ENCODE measurements at places on chromosomes 3 and 15.
A peak's percentile ranks its signal among the peaks of the same experiment; 100 is the strongest.

- no peak for DNase-seq
These were observed 84.9 kb upstream of the NEO1 start for GRCh38 chr15:72967397-72967796.

GRCh38 chr3:32347343-32348125 lies 44.1 kb upstream of the CMTM7 start:
- DNase-seq = no peak

- DNase-seq = no peak
These were observed 35.5 kb upstream of the CCR2 start for GRCh38 chr3:46318207-46318927.

DNA sequence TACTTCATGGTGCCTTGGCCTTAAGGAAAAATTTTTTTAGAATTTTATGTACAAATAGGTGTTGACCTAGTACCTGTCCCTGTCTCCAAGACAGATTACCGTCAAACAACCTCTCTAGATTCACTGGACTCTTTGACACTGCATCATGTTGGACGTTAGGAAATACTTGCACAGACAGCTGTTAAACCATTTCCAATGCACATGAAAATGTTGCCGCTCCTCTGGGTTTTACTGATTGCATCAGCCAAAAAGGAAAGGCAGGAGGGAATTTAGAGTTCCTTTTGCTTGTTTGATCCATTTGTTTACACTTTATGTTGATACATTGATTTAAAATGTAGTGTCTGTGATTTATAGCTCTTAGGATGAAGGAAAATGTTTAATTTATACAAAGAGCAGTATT lies 14.5 kb downstream of the TMEM41A start:
- no peak for DNase-seq

DNA sequence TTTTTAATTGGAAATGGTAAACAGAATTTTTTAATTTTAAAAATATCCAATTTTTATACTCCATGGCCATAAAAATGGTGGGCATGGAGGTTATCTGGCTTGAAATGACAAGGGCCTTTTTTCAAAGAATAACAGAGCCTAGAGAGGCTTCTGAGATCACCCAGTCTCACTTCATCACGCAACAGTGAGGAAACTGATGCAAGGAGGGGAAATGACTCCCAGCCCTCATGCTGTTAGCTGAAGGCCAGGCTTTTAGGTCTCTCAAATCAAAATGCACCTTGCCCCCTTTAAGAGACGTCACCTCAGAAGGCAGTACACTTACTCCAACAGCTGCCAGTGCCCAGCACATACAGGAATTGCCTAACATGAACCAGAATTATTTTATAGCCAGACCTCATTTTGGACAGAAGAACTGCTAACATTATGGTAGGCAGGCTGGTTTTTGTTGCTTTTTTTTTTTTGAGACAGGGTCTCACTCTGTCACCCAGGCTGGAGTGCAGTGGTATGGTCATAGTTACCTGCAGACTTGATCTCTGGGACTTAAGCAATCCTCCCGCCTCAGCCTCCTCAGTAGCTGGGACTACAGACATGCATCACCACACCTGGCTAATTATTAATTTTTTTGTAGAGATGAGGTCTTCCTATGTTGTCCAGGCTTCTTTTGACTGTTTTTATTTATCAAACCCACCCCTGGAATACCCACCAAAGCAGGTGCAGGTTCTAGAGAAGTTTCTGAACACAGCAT lies 9.1 kb downstream of the RAB43 start:
- no peak for DNase-seq

DNA sequence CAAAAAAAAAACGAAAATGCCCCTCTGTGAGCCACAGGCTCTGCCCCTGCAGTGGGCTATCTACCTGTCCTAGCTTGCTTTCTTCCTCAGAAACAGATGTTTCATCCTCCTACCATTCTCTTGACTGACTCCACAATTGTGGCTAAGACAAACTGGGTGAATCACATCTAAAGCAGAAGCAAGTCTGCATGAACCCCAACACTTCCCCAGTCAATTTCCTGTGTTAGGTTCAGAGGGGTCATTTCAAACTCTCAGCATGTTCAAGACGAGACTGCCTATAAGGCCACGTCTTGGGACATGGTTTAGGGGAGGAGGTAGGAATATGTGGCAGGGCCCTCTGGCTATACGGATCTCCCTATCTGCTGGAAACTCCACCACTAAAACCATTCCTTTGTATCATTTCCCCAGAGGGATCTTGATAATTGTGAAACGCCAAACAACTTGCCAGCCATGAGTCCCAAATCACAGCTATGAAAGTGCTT lies 28.6 kb upstream of the ANKDD1A start:
- no peak for DNase-seq

DNA sequence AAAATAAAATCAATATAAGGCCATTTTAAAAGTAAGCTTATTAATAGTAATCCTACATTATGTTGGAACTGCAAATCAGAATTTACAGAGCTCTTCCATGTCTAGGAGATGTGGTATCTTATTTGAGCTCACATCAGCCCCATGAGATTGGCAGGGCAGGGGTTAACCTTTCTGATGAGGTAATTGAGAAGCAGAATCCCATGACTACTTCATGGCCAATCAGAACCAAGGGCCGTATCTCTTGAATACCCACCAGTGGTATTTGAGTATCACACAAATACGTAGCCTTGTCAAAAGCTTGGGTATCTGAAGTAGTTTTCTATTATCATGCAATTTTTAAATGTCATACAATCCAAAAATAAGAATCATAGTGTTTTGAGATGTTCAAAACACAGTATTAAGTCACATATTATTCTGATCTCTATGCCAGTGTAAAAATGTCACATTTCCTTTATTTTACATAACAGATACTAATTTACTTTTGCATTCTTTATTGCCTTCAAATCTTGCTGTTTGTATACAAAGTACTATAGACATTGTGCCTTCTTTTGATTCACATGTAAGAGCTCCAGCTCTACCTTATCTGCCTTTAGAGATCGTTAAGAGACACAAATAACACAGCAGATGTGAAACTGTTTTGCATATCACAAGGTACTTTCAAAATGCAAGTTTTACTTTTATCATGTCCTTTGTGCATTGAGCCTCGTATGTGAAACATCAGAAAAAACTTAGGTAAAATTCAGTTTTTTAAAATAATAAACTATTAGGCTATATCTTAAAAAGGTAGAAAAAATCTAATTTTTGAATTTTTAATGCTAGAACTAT lies 251.7 kb upstream of the GOLGA6L4 start:
- no peak for DNase-seq

GRCh38 chr15:64699751-64700388 lies 75.5 kb downstream of the RBPMS2 start:
- peak; percentile 40 for DNase-seq

- DNase-seq = peak; percentile 26
These were observed 7.6 kb downstream of the ICE2 start for GRCh38 chr15:60471314-60471713.

GRCh38 chr15:72222393-72222792 lies 8.6 kb downstream of the PKM start:
- DNase-seq = no peak

GRCh38 chr3:186786922-186787321 lies 3.5 kb downstream of the EIF4A2 start:
- no peak for DNase-seq

GRCh38 chr3:96416549-96417255 lies 397.7 kb upstream of the EPHA6 start:
- no peak for DNase-seq

DNA sequence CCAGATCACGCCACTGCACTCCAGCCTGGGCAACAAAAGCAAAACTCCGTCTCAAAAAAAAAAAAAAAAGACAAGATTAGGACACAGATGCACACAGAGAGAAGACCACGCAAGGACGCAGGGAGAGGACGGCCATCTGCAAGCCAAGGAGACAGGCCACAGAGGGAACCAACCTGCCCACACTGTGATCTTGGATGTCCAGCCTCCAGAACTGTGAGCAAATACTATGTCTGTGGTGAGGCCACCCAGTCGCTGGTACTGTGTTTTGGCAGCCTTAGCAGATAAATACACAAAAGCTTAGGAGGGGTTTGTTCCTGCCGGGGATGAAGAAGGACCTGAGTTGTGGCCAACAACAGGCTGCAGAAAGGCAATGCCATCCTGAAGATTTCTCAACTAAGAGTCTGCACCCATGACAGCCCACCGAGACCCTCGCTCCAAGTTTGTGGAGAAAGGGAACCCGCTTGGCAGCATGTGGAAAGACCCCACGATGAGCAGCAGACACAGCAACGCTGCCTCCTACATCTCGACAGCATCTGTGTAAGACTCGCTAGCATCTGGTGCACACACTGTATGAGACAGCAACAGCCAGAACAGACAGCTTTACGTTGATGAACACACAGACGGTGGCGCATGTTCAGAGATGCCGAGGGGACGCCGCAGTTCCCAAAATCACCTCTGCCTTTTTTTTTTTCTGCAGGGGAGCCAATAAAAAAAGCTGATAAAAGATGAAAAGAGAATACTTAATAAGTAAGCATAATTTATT lies 13.7 kb downstream of the CYFIP1 start:
- no peak for DNase-seq

- no peak for DNase-seq
These were observed 7.1 kb upstream of the LARS2 start for GRCh38 chr3:45381168-45381852.

DNA sequence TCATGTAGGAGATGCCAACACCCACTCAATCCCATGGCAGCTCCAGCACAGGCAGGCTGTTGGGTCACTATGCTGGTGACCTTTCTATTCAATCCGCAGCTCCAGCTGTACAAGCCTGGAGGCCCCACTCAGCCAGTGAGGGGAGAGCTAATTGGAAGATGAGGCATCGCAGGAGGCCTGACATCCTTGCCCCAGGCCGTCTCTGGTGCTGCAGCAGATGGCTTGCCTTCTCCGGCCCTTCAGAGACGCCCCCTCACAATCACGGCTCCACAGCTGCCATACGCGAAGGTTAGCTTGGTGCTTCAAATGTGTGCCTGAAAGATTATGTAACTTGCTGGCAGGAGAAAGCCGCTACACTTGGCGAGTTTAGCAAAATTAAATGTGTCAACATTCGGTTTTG lies 104.2 kb upstream of the CLSTN2 start:
- DNase-seq = no peak

GRCh38 chr3:159922861-159923312 lies 65.7 kb upstream of the IL12A start:
- DNase-seq = peak; percentile 23

DNA sequence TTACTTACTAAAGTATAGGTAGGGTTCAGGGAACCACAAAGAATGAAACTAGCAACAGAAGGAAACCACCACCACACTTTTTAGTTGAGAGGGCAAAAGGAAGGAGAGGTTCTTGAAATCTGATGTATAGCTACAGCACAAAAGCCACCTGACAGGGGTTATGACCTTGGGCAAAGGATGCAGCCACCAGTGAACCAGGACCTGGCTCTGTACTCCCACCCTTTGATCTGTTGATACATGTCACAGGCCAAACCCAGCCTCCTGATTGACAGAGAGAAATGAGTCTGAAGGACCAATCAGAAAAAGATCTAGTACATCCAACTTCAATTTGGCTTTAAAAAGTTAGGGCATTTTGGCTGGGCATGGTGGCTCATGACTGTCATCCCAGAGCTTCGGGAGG lies 20.0 kb upstream of the BLM start:
- no peak for DNase-seq

GRCh38 chr3:72738752-72739530 lies 109.3 kb downstream of the SHQ1 start:
- DNase-seq = no peak

GRCh38 chr3:184321666-184322065 lies 7.3 kb downstream of the EIF4G1 start:
- DNase-seq = no peak

DNA sequence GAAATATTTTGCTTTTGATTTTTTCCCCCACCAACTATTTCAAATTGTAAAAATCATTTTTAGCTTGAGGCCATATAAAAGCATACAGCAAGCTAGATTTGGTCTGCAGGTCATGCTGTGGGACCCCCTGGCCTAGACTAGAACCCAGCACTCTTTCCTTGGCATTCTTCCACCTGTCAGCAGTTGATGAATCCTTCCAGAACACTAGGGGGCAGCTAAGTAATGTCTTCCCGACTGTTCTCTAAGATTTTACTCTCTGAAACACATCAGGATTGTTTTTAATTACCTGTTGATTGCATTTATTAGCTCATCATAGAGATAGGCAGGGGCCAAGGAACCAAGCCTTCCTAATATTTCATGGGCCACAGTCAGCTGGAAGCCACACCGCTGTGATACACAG lies 174.5 kb downstream of the CACNA1D start:
- DNase-seq = no peak

DNA sequence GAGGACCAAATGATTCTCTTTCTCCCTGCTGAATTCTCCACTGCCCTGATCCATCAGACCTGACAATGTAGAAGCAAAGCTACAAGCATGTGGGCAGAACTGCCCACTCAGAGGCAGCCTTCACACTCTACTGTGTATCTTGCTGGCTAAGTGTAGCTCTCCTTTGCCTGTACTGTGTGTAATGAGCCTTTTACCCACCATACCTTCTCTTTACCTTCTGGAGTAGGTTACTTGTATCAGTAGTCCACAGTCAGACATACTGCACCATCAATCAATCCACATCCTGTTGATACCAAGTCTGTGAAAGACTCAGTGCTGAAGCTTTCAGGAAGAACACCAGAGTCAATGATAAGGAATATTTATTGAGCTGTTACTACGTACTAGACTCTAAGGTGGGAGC lies 440.7 kb upstream of the ARHGEF26 start:
- no peak for DNase-seq

- DNase-seq = no peak
These were observed 28.8 kb downstream of the TNK2 start for GRCh38 chr3:195879416-195880036.

Measured in DMS79 treated with DMSO at 0.1 percent for 48 hours (cell line).